ENCODE measurements at places on chromosomes 16 and 17.

DNA sequence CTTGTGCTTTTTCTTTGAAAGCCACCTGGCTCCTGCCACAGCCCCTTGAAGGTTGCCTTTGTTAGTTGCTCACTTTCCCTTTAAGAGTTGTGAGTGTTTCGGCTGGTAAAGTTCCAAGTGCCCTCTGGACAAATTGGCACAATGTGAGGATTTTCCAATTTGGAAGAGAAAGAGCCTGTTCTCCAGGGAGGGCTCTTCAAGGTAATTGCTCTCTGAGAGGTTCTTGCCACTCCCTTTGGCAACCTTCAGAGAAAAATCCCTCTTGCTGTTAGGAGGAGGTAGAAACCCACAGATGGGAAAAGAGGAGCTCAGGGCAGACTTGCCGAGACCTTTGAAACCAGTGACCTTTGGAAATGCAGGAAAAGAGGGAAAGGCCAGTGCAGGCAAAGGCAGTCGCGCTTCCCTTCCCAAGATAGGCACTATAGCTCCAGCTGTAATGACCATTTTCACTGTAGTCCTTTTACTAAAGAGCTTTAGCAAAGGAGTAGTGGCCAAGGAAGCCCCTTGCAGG lies 49.0 kb upstream of the AKAP1 start:
- no peak overlapping the region for H3K27ac ChIP-seq
- H3K27me3 ChIP-seq, result no peaks in the 10 kb centered on the region
- no peak for DNase-seq

DNA sequence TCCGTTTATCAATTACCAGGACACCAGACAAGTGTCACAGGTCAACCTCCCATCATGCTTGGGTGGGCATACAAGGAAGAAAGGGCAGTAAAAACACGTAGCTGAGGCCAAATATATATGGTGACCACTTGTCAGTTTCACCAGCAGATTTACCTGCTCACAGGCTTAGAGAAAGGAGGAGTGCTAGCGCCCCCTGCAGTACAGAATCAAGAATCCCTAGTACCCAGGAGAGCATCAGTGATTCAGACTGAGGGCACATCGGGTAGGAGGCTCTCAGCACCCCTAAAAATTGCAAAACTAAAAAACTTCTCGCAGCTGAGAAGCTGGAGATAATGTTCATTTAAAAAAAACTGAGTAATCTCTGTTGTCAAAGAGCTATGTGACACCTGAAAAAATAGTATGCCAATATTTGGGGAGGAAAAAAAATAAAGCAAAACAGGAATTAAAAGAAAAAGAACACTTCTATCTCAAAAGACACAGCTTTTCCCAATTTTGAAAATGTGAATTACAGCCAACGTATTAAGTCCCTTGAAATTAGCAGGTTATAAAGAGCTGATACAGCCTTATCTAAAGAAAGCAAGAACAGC lies 21.2 kb upstream of the MON1B start:
- no peak overlapping the region for H3K4me3 ChIP-seq
- H3K27me3 ChIP-seq, result peaks cover 8% of the 10 kb centered on the region
- no peaks in the 10 kb centered on the region for H3K36me3 ChIP-seq
- H3K4me1 ChIP-seq, result no peaks in the 10 kb centered on the region
- H3K27ac ChIP-seq, result no peak overlapping the region

DNA sequence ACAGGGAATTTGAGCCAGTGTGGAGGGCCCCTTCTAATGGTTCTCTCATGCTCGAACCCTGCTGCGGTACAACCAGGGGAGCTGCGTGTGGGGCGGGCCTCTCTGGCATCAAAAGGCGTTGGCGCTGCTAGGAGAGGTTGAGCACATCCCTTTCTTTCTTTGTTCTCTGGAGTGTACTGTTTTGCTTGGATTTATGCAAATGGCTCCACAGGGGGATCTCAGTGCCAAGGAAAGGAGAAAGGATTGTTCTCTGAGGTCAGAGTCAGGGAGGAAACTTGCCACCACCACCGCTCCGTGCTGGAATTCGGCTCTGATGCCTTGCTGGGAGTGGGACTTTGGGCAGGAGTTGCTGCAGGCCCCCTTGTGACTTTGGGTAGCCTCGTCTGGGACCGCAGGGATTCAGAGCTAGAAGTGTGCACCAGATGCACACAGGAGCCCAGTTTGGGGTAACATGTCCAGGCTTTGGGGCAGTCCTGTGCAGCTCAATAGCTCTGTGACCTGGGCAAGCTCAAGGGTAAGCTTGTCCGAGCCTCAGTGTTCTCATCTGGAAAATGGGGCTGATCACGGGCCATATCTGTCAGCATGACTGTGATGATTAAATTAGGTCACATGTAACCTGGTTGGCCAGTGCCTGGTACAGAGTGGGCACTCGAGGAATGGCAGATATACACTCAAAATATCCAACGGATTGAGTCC lies 353.0 kb upstream of the EEF2KMT start:
- no peak overlapping the region for H3K4me3 ChIP-seq
- no peak for DNase-seq
- no peak overlapping the region for H3K27ac ChIP-seq

GRCh38 chr17:64661726-64661975 lies 456 bp downstream of the SMURF2 start:
- no peak for DNase-seq
- peaks cover 44% of the 10 kb centered on the region for H3K4me1 ChIP-seq
- peak overlapping the region; percentile 54 for H3K27ac ChIP-seq
- H3K27me3 ChIP-seq, result no peaks in the 10 kb centered on the region

DNA sequence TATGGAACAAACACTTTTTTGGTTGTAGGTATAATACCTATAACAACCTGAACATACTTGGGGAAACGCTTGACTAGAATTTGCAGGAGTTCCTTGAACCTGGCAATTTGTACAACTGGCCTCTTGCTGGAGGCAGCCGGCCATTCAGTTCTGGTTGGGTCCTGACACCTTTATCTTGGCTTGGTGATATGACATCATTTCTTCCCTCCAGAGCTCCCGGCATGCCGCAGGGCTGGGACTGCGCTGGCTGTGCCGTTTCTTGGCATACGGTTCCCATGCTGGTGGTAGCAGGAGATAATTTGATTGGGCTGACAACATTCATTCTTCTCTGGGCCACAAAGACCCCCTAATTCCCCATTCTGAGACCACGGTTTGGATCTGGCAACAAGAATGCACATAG lies 87.5 kb downstream of the ASIC2 start:
- no peak overlapping the region for H3K27ac ChIP-seq
- H3K27me3 ChIP-seq, result no peaks in the 10 kb centered on the region
- H3K4me3 ChIP-seq, result no peak overlapping the region
- no peaks in the 10 kb centered on the region for H3K36me3 ChIP-seq
- H3K4me1 ChIP-seq, result no peaks in the 10 kb centered on the region

All from CD4-positive, alpha-beta memory T cell (primary cell).